ENCODE measurements at places on chromosomes 12 and 14.

- peak; percentile 69 for DNase-seq
Measured at GRCh38 chr12:57213058-57213715, 3.4 kb upstream of the NXPH4 start.

DNA sequence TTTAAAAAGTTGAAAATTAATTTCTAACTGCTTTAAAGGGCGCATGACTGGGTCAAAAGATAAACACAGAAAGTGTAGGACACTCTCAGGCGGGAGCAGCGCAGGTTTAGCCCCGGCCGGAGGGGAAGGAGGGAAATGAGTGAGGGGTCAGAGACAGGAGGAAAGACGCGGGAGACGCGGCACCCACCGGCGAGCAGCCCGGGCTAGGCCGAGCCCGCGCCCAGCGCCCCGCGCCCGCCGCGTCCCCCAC, 591 bp downstream of the GXYLT1 start:
- DNase-seq = no peak

GRCh38 chr14:69683971-69684370, 72.6 kb downstream of the SUSD6 start:
- DNase-seq = no peak

DNA sequence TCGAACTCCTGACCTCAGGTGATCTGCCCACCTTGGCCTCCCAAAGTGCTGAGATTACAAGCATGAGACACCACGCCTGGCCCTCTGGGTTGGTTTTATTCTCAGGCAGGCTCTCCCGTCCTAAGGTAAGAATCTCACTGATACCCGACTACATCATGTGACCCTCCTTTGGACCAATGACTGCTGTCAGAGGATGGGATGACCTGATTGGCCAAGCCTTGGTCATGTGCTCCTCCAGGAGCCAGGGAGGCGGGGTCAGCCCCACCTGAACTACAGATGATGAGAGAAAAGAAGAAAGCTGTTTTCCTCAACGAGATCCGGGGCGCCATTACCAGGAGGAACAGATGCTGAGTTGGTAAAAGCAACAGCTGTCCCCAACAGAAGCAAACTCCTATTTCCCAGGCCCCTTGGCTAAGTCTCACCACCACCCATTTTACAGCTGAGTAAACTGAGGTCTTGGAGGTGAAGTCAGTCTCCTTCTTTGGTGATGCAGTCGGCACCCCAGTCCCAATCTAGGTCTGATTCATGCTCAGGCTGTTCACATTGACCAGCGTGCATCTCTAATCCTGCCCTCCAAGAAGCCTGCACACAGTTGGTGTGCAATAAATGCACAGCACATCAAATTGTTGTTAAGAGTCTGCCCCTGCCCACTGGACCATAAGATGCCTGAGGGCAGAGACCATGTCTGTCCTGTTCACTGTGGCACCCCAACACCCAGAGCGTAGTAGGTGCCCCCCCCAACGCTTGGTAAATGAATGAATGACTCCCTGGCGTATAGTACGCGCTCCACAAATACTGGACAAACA, 118.8 kb downstream of the SCARB1 start:
- no peak for DNase-seq

DNA sequence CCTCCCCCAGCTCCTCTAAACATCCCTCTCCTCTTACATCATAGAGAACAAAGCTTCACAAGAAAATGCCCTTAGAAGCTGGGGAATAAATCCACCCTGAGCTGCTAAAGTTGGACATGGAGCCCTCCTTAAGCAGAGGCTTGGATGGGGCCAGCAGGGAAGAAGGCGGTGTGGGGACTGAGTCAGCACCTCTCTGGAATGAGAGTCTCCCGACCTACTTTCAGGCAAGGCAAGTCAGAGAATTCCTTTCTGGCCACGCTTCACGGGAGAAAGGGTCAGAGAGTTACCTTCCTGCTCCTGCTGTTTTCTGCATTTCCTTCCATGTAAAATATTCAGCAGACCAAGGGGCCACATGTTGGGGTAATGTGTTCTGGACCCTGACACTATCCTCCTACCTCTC, 113.3 kb upstream of the PRB2 start:
- no peak for DNase-seq

GRCh38 chr12:116455540-116456329, 103.4 kb upstream of the MAP1LC3B2 start:
- DNase-seq = no peak

GRCh38 chr12:72869024-72869423, 596.9 kb downstream of the TRHDE start:
- no peak for DNase-seq

- no peak for DNase-seq
Measured at GRCh38 chr14:98175436-98175835, 1096.6 kb downstream of the BCL11B start.

DNA sequence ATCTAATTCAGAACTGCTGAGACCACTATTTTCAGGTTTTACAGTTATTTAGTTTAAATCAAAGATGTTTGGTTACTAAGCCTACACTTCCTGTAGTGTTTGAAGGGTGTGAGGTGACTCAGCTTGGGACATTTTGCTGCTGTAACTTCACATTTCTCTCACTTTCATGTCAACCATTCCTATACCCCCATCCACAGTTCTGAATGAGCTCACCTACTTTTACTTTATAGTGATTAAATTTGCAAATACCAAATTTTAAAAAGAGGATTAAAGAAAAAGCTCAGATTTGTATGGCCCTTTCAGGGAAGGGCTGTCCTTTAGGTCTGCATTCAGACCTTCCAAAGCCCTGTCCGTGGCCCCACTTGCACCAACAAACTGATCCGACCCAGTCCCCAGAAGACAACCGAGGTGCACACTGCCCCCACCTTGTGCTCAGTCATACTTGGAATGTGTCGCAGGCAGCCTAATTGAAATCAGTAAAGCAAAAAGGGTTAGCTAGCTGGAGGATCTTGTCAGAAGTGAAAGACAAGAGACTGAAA, 174.4 kb downstream of the MON2 start:
- DNase-seq = no peak

DNA sequence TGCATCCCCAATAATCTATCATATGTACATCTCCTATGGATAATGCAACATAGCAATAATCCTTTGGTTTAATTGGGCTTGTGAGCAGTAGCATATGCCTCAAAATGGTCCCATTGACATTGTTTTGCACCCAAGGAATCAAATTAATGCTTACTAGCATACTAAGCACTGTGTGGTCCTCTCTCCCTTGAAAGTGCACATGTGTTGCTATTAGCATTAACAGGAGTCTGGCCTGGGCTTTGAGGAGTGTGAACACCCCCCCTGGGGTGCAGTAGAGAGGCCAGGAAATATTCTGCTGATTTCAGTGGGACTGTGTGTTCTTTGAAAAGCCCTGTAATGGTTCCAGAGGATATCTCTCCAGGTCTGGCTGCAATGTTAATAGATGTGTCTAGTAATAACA, 1148.4 kb downstream of the VRK1 start:
- DNase-seq = no peak

DNA sequence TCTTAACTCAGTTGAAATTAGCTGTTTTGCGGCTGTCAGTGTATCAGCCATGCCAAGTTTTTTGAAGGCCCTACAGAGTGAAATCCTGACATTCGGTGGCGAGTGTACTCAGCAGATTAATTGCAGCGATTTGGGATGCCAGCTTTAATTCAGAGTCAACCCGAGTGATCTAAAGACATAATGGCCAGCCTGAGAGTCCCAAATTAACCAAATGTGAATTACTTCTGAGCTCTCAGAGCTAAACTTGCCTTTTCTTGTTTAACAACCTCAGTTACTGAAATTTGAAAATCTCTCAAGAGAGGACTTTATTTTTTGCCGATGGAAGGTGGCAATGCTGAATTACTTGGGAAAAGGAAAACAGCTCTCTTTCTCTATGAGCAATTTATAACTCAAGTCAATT, 148.5 kb downstream of the GLT1D1 start:
- no peak for DNase-seq

DNA sequence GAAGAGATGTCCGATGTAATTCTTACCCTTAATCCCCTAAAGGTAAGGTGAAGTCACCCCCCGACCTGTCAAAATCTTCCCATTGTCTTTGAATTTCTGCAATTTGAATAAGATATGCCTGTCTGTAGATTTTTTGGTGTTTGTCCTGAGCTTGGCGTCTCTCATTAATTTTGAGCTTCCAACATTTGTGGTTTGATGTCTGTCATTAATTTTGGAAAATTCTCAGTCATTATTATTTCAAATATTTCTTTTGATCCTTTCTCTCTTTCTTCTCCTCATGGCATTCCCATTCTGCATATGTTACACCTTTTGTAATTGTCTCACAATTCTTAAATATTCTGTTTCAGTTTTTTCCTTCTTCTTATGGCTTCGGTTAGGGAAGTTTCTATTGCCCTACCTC, 60.1 kb downstream of the EPS8 start:
- DNase-seq = no peak

DNA sequence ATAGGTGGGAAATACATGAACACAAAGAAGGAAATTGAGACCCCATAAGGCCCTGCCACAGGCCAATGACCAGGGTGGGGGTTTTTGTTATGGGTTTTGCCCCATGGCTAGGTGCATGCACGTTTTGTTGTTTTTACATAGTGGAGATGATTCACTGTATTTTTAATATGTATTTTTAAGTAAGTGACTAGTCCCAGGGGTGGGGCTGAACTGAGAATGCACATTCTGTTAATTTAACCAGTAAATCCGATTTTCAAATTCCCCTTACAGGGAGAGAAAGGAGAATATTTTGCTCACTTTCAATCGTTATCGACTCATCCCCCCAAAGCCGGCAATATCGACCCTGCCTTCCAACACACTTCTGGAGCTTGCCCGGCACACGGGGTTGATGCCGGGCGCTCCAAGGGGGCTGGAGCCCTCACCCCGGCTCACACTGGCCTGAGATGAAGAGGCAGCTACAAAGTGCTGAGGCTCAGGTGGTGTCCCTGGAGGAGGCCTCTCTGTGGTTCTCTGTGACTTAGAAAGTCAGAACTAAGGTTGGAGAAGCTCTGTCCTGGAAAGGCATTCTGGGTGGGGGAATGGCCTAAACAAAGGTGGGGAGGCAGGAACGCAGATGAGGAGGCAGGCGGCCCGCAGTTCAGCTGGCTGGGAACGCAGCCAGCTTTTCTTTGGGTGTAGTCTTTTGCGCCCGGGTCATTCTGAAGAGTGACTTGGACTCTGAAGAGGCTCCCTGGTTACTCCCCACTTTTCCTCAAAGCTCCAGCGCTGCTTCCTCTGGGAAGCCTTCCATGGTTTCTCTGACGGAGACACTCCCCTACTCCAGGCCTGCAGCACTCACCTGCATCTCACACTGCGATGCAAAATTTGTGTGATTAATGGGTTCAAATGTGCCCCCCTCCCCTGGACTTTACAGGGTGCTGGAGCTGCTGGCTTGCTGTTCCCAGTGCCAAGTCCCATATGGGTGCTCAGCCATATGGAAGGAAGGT, 50.7 kb upstream of the DLK1 start:
- DNase-seq = no peak

DNA sequence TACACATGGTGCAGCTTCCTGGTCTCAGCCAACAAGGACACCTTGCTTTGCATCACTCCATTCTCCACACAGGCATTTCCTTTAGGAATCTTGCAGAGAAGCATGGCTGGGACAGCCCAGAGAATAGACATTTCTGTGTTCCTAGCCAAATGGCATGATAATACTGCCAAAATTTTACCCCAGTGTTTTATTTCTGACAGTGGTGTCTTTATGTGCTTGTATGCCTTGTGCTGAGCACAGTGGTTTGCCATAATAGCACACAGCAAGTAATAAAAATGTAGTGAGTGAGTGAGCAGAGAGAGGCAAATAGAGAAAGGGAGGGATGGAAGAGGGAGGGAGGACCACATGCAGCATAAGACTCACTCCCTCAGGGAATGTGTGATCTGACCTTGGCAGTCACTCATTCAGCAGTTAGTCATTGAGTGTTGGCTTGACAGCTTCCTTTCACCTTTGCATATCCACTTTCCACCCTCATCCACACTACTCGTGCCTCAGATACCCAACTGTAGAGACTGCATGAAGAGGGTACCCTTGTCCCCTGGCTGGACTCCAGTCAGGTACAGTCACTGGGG, 212.8 kb upstream of the CCDC196 start:
- no peak for DNase-seq

GRCh38 chr14:53126731-53127130, 26.4 kb downstream of the DDHD1 start:
- DNase-seq = no peak

GRCh38 chr12:112711507-112711906, 80.0 kb upstream of the RPH3A start:
- no peak for DNase-seq

- DNase-seq = no peak
Measured at GRCh38 chr12:53476769-53477209, 22.5 kb downstream of the MAP3K12 start.

GRCh38 chr12:76037130-76038103, 5.8 kb upstream of the PHLDA1 start:
- no peak for DNase-seq

GRCh38 chr12:104966677-104967076, 8.6 kb upstream of the SLC41A2 start:
- DNase-seq = no peak

- DNase-seq = no peak
Measured at GRCh38 chr14:57712102-57712501, 153.8 kb downstream of the SLC35F4 start.

DNA sequence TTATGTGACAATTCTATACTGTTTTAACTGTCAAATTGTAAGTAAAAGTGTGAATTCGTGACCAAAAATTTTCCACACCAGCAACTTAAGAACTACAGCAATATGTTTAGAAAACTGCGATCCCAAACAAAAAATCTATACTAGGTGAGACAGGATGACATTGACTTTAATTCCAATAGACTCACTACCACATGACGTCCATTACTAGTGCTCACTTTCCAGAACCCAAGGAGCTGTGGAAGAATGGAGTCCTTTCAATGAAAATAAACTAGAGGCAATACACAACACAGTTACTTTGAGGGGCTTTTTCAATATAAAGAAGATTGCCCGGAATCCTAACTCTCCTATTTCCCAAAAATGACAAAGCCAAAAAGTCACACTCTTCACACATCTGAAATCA, 1.4 kb downstream of the EPS8 start:
- DNase-seq = no peak

GRCh38 chr14:38339696-38340095, 83.8 kb upstream of the CLEC14A start:
- DNase-seq = no peak

DNA sequence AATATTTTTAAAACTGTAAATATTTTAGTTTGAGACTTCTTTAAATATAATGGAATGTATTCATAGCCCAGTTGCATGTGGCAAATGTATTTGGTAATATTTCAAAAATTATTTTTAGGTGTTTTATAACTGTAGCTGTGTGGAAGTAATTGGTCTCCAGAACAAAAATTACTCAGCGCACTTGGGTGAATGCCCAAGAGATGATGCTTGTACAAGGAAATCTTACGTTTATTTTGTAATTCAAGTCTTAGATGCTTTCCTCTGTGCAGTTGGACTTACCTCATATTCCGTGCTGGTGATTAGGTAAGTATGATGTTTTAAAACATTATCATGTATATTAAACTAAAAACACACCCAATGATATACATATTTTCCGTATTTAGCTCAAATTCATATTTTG, 76.7 kb upstream of the SLCO1B1 start:
- no peak for DNase-seq

GRCh38 chr12:95802482-95803270, 12.1 kb upstream of the NTN4 start:
- DNase-seq = no peak

- no peak for DNase-seq
Measured at GRCh38 chr14:66543996-66544395, 36.0 kb downstream of the GPHN start.

GRCh38 chr14:87992718-87993628, at the start of gene GALC:
GALC (minus strand) TSS chr14:87993182; CDS start chr14:87993164, 18 bp downstream.
- DNase-seq = peak; percentile 81

- no peak for DNase-seq
Measured at GRCh38 chr12:123091230-123092150, 59.4 kb downstream of the PITPNM2 start.

- DNase-seq = no peak
Measured at GRCh38 chr14:67636361-67636919, 16.7 kb downstream of the ARG2 start.

All from stimulated activated CD4-positive, alpha-beta T cell treated with anti-CD3 and anti-CD28 coated beads, Interleukin-1b, Interleukin-23, amount 100 ng/mL, for 24 hours (primary cell).